ENCODE measurements at places on chromosomes 4 and X. TPM values are rescaled to one million over a fixed set of nuclear protein-coding genes. Genes with fewer than 3 reads are reported as not detected.

Gene TSPAN7
- polyA plus RNA-seq = not detected

Gene NAP1L3
- polyA plus RNA-seq = 14.0 TPM

Gene HEPH
- polyA plus RNA-seq = 9.8 TPM

Gene RFC1
- polyA plus RNA-seq = 40.9 TPM

Gene NDP
- 1.9 TPM for polyA plus RNA-seq

Gene TMPRSS11A
- polyA plus RNA-seq = not detected

Gene HGFAC
- 1.4 TPM for polyA plus RNA-seq

Gene ADH7
- not detected for polyA plus RNA-seq

Gene FAM120C
- 9.8 TPM for polyA plus RNA-seq

Gene NSG1
- 8.1 TPM for polyA plus RNA-seq

Gene NXF3
- polyA plus RNA-seq = not detected

Gene SUPT20HL2
- polyA plus RNA-seq = 0.08 TPM

Gene GAGE1
- polyA plus RNA-seq = not detected

Gene TCP11X2
- not detected for polyA plus RNA-seq

Gene RGN
- 2.2 TPM for polyA plus RNA-seq

Gene SSX2B
- polyA plus RNA-seq = not detected

Gene TMEM175
- polyA plus RNA-seq = 24.6 TPM

Gene ARL13A
- polyA plus RNA-seq = not detected

Gene HAND2
- polyA plus RNA-seq = 0.34 TPM

Data from muscle of arm (tissue), 14 donors.